ENCODE measurements at places on chromosomes 12 and 14.

DNA sequence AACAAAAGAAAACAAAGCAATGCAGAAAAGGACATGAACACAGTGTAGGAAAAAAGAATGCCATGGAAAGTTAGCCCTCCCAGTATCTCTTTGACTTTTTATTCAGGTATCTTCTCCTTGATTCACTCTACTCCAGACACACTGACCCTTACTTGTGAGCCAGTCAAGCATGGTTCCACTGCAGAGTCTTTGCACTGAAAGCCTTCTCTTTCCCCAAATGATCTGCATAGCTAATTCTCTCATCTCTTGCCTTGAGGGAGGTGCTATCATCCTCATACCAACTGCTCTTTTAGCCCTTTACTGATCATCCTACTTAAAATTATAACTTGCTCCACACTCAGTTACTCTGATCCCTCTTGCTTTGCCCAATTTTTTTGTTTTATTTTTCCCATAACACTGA, 101.2 kb upstream of the SLC16A7 start:
- DNase-seq: no peak

DNA sequence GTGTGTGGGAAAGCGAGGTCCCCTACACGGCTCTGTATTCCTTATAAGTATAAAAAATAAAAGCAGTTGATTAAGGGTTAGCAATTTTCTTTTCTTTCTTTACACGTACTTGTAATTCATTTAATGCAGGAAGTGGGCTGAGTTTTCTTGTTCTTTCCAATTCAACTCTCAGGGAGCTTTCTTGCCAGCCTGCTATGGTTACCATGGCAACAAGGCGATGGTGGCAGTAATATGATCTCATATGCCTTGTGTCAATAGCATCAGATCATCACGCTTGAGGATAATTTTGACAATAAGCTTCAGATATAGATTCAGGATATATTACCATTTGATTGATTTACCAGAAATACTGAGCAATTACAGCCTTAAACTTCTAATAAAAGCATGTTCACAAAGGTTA, 466.5 kb downstream of the APAF1 start:
- DNase-seq: peak; percentile 32

GRCh38 chr12:7512553-7512952, 9.0 kb upstream of the CD163 start:
- no peak for DNase-seq

GRCh38 chr12:8549381-8549780, 8.7 kb upstream of the CLEC4E start:
- no peak for DNase-seq

- no peak for DNase-seq
Observed at GRCh38 chr12:92543359-92543758, 159.4 kb upstream of the PLEKHG7 start.

DNA sequence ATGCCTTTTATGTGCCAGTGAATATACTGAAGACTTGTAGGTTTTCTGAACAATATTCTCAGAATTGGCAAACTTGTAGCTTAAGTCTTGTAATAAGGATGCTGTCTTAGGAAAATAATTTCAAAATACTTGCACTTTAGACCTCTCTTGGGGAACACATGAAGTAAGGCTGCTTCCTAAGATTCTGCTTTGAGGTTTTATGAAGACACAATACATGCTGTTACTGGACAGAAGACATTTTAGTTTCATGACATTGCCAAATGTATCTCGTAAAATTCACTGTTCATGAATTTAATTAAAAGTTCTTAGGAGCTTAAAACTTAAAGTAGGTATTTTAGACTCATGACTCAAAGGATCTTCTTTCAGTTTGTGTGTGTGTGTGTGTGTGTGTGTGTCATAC, 80.7 kb downstream of the RAD51B start:
- DNase-seq: no peak

- no peak for DNase-seq
Observed at GRCh38 chr12:59632408-59632807, 36.6 kb downstream of the SLC16A7 start.

- no peak for DNase-seq
Observed at GRCh38 chr12:116136340-116136739, 141.2 kb downstream of the MED13L start.

DNA sequence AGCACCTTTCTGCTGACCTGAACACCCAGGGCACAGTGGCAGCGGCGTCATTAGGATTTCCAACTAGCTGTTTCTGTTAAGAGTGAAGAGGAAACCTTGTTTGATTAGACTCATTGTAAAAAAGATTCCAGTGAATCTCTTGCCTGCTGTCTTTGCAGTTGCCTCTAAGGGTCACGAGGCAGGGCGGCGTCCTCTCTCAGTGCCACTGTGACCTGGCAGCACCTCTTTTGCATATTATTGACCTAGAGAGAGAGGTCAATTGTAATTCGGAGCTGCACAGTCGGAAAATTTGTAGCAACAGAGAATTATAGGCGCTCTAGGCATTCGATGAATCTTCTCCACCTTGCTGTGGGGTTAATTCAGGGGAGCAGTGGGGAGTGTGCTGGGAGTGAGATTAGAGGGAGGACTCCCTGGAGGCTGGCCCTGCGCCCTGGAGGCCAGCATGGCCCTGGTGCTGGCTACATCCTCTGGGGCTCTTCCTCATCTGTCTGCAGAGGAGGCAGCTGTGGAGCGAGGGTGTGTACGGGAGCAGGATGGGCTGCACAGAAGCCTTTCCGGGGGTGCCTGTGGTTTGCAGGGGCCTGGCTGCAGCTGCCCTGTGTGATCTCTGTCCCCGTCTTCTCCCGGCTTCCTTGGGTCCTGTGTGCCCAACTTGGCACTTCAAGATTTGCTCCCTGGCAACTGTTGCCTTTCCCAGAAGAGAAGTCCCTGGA, 14.3 kb downstream of the PACS2 start:
- no peak for DNase-seq

- no peak for DNase-seq
Observed at GRCh38 chr12:116818341-116818856, 62.8 kb downstream of the HRK start.

GRCh38 chr14:24290746-24291145, 8.8 kb downstream of the DHRS1 start:
- DNase-seq: no peak

- no peak for DNase-seq
Observed at GRCh38 chr14:84152452-84152851, 1377.5 kb upstream of the FLRT2 start.

DNA sequence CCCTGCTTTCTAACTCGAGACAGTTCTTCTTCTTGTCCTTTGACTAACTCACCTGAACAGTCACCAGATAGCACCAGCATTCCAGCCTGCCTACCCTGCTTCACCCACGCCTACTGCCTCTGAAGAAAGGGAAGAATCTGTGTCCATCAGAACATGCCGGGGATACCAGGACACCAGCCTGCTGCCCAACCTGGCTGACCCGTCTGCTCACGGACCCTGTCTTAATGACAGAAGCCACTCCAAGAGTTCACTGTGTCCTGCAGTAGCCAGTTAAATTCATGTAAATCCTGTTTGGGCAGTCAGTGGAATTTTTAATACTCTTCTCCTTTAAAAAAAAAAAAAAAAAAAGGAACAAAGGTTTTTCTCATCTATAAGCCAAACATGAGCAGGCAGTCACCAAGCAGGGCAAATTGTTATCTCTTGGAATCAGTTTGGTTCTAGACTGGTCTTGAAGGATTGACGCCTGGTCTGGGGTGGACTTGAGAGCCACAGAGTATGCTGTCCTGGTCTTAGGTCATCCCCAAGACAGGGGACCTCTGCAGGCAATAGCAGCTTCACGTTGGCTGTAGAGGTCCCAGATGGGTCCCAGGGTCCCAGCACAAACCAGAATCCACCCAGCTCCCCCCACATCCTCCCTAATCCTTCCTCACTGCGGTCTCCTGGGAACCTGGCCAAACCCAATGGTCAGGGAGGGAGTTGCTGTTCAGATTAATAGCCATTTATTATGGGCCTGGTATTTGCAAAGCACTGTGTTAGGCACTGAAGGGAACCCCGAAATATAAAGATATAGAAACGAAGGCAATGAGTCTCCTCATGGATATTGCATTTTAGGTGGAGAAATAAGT, 181.1 kb upstream of the HIF1A start:
- DNase-seq: no peak

DNA sequence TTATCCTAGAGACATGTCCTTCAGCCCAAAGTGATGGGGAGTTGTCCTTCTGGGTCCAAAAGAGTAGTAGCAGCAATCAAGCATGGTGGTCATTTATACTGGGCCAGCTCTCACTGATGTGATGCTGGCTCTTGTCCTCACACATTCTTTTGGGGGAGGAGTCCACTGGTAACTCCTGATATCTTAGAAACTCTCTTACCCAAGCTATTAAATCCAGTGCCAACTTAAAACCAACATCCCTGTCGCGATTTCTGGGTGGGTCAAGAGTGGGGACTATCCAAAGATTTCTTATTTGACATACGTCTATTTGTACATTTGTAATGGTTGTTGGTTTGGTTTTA, 24.6 kb downstream of the DDX47 start:
- no peak for DNase-seq

DNA sequence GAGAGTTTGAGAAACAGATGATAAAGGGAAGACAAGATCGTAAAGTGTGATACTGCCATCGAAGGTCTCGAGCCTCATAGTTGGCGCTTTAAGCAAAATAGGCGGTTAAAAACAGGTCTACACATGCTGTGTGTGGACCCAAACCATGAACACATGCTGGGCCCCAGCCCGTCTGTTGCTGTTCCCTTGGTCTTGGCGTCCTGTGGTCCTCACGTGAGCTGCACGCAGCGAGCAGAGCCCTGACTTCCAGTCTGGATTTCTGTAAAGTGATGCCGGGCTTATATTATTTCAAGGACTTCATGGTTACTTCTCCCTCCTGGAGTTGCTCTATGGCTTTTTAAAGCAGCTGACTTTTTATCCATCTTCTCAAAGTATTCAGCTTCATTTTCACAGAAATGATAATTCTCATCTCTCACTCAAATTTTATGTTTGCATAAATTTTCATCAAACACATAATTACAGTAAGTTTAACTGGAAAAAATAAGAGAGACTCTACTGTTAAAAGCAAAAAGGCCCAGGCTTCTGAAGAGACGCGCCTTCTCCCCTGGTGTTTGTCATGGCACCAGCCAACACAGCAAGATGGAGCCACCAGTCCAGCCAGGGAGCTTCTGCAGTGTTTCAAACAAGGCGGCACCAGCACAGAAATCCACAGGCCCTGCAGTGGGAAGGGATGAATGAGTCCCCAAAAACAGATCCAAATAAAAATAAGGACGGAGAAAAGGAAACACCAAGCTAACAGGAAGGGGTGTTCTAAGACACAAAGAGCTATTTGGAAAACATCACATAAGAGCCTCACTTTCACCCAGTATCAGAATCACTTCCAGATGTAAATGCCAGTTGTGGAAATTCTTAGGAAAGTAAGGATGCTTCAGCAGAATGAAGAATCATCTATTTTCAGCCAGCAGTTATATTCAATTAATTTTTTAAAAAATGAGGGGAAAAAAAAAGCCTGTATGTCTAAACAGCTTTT, 24.9 kb downstream of the SFSWAP start:
- DNase-seq: no peak

- no peak for DNase-seq
Observed at GRCh38 chr14:69956970-69957369, 77.8 kb downstream of the SMOC1 start.

- no peak for DNase-seq
Observed at GRCh38 chr12:97650242-97650641, 187.6 kb downstream of the RMST start.

DNA sequence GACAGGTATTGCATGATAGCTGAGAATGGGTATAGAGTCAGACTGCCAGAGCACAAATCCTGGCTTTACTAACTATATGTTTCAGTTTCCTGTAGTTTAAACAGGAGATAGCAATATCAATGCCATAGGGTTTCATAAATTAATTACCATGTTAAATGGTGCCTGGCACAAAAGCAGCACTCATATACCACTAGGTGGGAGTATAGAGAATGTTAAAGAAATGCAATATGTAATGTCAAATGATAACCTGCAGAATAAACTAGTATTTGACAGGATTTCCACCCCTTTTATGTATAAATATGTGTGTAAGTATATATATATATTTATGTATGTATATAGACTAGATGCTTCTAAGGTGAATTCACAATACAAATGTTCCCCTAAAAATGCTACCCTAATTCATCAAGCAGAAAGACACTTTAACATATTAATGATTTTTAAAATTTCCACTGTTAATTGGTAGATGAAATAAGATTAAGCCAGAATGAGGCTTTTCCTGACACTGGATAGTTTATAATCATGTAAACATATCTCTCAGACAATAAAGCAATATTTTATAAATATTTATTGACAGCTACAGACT, 8.6 kb downstream of the WDR89 start:
- DNase-seq: no peak

DNA sequence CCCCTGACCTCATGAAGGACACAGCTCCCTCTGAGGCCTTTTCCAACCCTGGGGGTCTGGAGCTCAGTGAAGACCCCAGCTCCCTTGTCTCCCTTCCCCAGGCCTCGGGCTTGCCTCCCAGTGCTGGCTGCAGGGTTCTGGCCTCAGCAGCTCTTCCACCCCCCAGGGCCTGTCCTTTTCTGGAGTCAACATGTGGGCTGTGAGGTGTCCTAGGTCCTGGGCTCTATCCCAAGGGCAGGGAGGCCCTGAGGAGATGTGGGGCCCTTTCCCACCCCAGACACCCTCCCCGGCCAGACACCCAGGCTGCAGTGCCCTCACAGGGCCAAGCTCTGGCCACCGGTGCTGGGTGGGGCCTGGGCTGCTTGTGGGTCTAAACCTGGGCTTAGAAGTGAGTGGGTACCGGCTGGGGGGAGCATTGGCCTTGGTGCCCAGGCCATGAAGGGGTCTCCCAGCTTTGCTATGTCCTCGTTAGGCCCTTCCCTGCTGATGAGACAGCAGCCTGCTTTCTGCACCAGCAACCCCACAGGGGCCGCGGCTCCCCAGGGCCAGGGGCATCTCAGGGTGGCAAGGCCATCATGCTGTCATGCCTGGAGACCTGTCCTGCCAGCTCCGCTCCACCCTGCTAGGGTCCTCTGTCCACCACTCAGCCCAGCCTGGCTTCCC, 2.7 kb upstream of the CRIP2 start:
- DNase-seq: no peak

DNA sequence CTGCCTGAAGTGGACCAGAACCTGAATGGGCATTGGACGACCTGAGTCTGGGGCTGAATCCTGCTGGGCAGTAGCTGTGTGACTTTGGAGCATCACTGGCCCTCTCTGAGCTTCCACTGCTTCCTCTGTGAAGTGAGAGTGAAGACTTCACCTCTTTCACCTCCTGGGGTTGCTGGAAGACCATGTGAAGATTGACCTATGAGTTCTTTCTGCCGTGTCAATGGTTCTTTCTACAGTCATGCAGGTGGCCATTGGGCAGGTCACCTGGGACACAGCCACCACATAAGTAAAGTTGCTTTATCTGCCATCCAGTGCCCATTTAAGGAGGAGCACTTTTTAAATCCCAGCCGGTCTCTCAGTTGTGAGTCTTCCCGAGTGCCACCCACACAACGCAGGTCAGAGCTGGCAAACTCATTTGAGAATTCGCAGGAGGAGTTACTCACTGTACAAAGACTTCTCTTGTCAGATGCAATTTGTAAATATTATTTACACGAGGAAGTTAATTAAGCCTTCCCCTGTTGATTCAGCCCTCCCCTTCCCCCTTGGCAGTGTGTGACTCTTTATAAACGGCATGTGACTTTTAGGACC, 74.8 kb upstream of the TCL1B start:
- no peak for DNase-seq

All from NCI-H187 treated with DMSO at 0.1 percent for 48 hours (cell line).